Right atrium auricular region (tissue), 2 donors: ENCODE measurements at places on chromosomes 1 and 21.

DNA sequence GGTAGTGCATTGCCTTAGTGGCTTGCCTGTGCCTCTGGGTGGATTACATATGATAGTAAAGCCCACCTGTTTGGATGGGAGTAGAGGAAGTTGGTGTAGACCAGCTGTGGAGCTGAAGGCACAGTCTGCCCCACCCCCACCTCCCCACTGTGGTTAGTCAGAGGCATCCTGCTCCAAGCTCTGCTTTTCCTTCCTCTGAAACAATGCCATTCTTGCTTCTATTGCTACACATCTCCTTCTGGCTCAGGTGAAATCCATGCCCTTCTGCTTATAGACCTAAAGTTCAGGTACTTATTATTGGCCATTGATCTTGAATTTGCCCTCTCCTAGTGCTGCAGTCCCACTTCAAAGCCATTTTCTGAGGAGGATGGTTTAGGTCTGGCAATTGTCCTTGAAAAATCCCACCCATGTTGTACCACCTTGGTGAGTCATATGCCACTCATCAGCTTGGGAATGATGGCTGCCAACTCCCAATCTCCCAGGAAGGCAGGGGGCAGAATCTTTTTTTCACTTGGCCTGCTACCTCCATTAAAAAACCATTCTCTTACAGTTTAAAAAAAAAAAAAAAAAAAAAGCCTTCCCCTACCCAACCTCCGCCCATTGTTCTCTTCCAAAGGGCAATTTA, 6.7 kb upstream of the TXLNA start:
- no peaks in the 10 kb centered on the region for H3K27me3 ChIP-seq
- no peak for DNase-seq
- H3K36me3 ChIP-seq, result peaks cover 57% of the 10 kb centered on the region
- no peaks in the 10 kb centered on the region for H3K4me1 ChIP-seq

GRCh38 chr1:117632269-117633067, 26.6 kb downstream of the TENT5C start:
- peaks cover 19% of the 10 kb centered on the region for H3K4me1 ChIP-seq
- no peaks in the 10 kb centered on the region for H3K27me3 ChIP-seq
- H3K27ac ChIP-seq, result no peak overlapping the region
- H3K4me3 ChIP-seq, result no peak overlapping the region
- no peak for DNase-seq

GRCh38 chr21:35197992-35198431, 148.9 kb upstream of the RUNX1 start:
- no peaks in the 10 kb centered on the region for H3K27me3 ChIP-seq
- no peak for DNase-seq
- no peak overlapping the region for H3K4me3 ChIP-seq
- H3K4me1 ChIP-seq, result no peaks in the 10 kb centered on the region
- no peaks in the 10 kb centered on the region for H3K36me3 ChIP-seq
- peak overlapping the region; percentile 23 for H3K27ac ChIP-seq

- H3K4me3 ChIP-seq, result no peak overlapping the region
- no peaks in the 10 kb centered on the region for H3K36me3 ChIP-seq
- no peaks in the 10 kb centered on the region for H3K27me3 ChIP-seq
- H3K27ac ChIP-seq, result no peak overlapping the region
- no peak for DNase-seq
- no peaks in the 10 kb centered on the region for H3K4me1 ChIP-seq
These were observed 20.0 kb upstream of the PADI1 start for GRCh38 chr1:17184822-17185484.

GRCh38 chr1:224541072-224541790, 74.9 kb upstream of the CNIH3 start:
- no peaks in the 10 kb centered on the region for H3K36me3 ChIP-seq
- H3K4me3 ChIP-seq, result no peak overlapping the region
- no peak overlapping the region for H3K27ac ChIP-seq
- DNase-seq, result no peak

DNA sequence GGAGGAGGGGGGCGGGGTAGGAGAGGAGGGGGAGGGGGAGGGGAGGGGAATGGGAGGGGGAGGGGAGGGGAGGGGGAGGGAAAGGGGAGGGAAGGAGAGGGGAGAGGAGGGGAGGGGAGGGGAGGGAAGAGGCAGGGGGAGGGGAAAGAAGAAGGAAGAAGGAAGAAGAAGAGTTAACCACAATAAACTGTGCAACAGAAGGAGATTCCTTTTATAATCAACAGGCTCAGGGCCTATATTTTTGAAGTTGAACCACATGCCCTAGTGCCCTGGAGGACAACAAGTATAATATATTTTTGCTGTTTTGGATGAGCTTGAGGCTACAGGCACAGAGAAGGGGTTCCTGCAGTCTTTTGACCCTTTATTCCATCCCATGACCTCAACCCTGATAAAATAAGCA, 228.2 kb upstream of the IRF2BP2 start:
- no peak overlapping the region for H3K27ac ChIP-seq
- no peaks in the 10 kb centered on the region for H3K27me3 ChIP-seq
- H3K36me3 ChIP-seq, result no peaks in the 10 kb centered on the region
- no peaks in the 10 kb centered on the region for H3K4me1 ChIP-seq
- no peak overlapping the region for H3K4me3 ChIP-seq

- no peak for DNase-seq
- no peaks in the 10 kb centered on the region for H3K4me1 ChIP-seq
- no peaks in the 10 kb centered on the region for H3K36me3 ChIP-seq
These were observed 12.4 kb downstream of the HOOK1 start for GRCh38 chr1:59827055-59827643.

GRCh38 chr1:183237046-183237445, 51.0 kb downstream of the LAMC2 start:
- H3K27me3 ChIP-seq, result no peaks in the 10 kb centered on the region
- no peak for DNase-seq
- H3K27ac ChIP-seq, result no peak overlapping the region
- no peaks in the 10 kb centered on the region for H3K36me3 ChIP-seq

DNA sequence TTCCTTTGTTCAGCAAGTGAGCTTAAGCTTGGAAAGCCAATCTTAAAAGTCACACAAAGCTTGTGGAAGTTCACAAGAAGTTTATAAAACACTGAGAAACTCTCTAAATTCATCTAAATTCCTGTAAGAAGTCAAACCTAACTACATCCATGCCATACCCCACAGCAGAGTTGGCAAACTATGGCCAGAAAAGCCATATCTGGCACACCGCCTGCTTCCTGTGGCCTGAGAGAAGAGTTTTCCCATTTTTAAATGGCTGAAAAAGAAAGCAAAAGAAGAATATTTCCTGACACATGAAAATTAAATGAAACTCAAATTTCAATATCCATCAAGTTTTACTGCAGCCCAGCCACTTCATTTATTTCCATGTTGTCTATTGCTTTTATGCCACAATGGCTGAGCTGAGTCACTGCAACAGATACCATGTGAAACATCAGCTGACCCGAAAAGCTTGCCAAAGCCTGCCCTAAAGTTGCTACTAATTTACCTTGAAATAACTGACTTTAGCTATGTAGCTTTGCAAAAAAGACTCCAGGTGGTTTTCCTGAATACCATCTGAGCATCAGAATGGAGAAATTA, 237.1 kb downstream of the SLC45A1 start:
- no peak overlapping the region for H3K27ac ChIP-seq
- no peak for DNase-seq
- no peaks in the 10 kb centered on the region for H3K4me1 ChIP-seq
- no peaks in the 10 kb centered on the region for H3K36me3 ChIP-seq

DNA sequence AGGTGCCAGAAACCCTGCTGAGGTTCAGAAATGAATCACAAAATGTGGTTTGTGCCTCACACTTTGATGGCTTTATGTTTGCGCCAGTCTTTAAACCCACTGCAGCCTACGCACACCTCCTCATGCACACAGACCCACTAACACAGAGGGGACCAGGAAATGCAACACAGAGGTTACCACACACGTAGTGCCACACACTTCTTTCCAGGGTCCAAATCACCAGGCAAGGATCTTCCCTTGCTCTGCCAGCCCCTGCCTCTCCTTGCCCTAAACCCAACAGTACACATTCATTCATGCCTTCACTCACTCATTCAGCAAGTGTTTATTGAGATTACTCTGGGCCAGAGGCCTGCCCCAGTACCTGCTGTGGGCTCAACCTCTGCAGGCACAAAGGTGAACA, 17.5 kb downstream of the MAB21L3 start:
- no peak overlapping the region for H3K27ac ChIP-seq
- H3K4me3 ChIP-seq, result no peak overlapping the region
- no peaks in the 10 kb centered on the region for H3K27me3 ChIP-seq
- no peaks in the 10 kb centered on the region for H3K36me3 ChIP-seq

DNA sequence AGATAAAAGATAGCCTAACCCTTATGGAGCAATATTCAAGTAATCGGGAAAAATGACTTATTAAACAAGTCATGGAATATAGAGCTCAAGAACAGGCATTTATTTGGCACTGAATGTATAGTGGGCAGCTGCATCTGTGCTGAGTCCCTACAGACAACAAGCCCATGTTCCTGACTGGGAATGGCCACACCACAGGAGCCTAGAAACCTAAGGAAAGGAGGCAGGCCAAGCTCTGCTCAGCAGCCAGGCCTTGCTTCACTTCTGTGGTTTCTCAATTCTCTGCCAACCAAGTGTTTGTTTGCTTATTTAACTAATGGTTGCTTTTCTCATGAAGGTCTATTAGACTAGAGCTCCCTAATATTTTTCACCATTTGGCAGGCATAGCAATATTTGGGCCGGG, 21.5 kb downstream of the AK2 start:
- peaks cover 23% of the 10 kb centered on the region for H3K4me1 ChIP-seq
- no peak overlapping the region for H3K27ac ChIP-seq
- no peak overlapping the region for H3K4me3 ChIP-seq
- H3K27me3 ChIP-seq, result no peaks in the 10 kb centered on the region
- peaks cover 52% of the 10 kb centered on the region for H3K36me3 ChIP-seq

- H3K27ac ChIP-seq, result peak overlapping the region; percentile 67
- H3K36me3 ChIP-seq, result peaks cover 59% of the 10 kb centered on the region
- peaks cover 11% of the 10 kb centered on the region for H3K4me1 ChIP-seq
- DNase-seq, result no peak
- H3K27me3 ChIP-seq, result no peaks in the 10 kb centered on the region
- H3K4me3 ChIP-seq, result no peak overlapping the region
These were observed 61.0 kb downstream of the OBSCN start for GRCh38 chr1:228268881-228269265.

DNA sequence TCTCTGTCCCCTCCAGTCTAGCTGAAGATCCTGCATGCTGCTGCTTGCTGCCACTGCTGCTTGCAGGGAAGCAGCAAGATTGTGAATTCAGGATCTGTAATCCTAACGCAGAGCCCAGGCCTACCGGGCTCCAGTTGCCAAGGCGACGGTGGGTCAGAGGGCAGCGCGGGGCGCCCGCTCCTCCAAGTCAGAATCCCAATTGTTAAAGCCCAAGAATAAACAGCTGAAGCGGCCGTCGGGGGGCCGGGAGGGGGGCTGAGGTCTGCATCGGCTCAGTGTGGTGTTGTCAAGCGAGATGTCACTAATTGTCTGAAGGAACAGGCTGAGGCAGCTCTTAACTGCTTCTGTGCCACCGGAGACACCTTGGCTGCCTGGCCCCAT, 36.8 kb downstream of the AHDC1 start:
- H3K27me3 ChIP-seq, result no peaks in the 10 kb centered on the region
- no peak overlapping the region for H3K4me3 ChIP-seq
- H3K27ac ChIP-seq, result peak overlapping the region; percentile 90
- DNase-seq, result no peak
- H3K4me1 ChIP-seq, result no peaks in the 10 kb centered on the region

DNA sequence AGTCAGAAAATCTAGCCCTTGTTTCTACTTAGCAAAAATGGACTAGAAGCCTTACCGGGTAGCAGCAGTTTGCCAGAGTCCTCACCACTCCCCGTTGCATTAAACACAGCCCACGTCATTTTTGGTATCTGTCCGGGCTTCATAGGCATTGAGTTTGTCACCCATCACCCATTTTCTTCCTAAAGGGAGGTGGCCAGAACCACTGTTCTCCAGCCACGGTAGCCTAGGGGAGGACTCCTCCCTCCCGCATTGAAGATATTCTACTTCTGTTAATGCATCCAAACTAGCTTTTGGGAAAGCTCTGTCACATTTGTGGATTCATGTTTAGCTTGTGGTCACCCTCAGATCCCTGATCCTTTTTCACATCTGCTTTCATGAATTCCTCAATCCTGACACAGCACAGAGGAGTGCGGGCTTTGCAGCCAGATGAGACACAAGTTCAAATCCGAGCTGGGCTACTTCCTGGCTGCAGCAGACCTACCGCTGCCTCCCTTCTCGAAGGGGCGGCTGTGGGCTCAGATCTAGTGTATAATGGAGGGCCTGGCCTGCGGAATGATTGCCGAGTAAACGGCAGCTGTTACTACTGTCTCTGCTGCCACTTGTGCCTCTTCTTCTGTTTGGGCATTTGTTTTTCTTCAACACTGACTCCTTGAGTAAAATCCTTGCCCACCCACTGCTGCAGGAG, 63.2 kb upstream of the EFHD2 start:
- no peak overlapping the region for H3K4me3 ChIP-seq
- H3K27me3 ChIP-seq, result no peaks in the 10 kb centered on the region
- DNase-seq, result no peak
- H3K36me3 ChIP-seq, result no peaks in the 10 kb centered on the region

GRCh38 chr1:179889589-179889988, 7.5 kb downstream of the TOR1AIP1 start:
- no peak for DNase-seq
- peaks cover 31% of the 10 kb centered on the region for H3K4me1 ChIP-seq
- no peaks in the 10 kb centered on the region for H3K27me3 ChIP-seq
- no peak overlapping the region for H3K4me3 ChIP-seq
- H3K27ac ChIP-seq, result no peak overlapping the region
- H3K36me3 ChIP-seq, result peaks cover 45% of the 10 kb centered on the region
